SK-N-SH treated with all-trans-retinoic acid at 6 μM for 48 hours (cell line): ENCODE measurements at places on chromosomes 7 and 10.

GRCh38 chr7:79337717-79338116, 115.8 kb downstream of the MAGI2 start:
- no peak for ATAC-seq

DNA sequence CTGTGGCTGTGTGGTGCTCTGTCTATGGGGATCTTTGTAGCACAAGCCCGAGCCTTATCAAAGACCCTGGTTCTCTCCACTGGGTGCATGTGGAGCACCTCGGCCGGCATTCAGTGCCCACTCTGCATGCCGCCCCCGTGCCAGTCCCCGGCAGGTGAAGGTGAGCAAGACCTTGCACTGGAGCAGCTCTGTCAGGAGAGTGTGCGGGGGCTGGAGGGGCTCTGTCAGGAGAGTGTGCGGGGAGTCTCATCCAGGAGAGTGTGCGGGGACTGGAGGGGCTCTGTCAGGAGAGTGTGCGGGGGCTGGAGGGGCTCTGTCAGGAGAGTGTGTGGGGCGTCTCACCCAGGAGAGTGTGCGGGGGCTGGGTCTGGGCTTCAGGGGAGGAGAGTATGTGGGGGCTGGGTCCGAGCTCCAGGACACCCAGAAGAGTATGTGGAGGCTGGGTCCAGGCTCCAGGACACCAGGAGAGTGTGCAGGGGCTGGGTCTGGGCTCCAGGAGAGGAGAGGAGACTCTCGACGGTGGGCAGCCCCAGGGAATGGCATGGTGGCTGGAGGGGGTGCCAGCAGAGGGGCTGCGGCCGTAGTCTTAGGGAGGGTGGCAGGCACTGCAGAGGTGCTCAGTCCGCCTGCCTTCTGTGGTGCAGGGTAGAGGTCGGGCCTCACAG, 40.8 kb downstream of the INPP5A start:
- ATAC-seq, result no peak

DNA sequence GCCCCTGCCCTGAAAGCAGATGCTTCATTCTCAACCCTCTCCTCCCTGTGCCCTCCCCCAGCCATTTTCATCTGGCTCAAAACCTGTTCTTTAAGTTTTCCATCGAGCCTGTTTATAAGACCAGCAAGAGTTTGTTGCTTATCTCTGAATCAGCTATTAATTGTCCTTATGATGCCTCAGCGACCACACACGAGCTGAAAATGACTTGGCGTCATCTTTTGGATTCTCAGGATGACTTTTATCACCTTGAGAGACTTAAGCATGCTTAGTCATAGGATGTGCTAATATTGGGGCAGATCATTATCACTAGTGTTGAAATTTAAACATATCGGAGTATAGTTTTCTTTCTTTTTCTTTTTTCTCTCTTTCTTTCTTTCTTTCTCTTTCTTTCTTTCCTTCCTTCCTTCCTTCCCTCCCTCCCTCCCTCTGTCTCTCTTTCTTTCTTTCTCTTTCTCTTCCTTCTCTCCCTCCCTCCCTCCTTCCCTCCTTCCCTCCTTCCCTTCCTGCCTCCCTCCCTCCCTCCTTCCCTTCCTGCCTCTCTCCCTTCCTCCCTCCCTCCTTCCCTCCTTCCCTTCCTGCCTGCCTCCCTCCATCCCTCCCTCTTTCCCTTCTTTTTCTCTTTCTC, 184.5 kb downstream of the PHTF2 start:
- ATAC-seq, result no peak

DNA sequence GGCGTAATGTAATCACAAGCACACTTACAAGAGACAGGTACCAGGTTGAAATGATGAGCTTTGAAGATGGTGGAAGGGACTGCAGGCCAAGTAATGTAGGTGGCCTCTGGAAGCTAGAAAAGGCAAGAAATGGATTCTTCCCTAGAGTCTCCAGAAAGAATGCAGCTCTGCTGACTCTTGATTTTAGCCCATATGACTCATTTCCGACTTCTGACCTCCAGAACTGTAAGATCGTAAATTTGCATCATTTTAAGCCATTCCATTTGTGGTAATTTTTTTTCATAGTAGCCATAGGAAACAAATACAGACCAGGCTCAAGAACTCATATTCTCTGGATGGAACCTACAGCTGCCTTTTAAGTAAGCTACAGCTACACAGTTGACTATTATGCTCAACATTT, 315.5 kb downstream of the MAGI2 start:
- peak; percentile 53; the same call in 2 of the 3 replicates for ATAC-seq

DNA sequence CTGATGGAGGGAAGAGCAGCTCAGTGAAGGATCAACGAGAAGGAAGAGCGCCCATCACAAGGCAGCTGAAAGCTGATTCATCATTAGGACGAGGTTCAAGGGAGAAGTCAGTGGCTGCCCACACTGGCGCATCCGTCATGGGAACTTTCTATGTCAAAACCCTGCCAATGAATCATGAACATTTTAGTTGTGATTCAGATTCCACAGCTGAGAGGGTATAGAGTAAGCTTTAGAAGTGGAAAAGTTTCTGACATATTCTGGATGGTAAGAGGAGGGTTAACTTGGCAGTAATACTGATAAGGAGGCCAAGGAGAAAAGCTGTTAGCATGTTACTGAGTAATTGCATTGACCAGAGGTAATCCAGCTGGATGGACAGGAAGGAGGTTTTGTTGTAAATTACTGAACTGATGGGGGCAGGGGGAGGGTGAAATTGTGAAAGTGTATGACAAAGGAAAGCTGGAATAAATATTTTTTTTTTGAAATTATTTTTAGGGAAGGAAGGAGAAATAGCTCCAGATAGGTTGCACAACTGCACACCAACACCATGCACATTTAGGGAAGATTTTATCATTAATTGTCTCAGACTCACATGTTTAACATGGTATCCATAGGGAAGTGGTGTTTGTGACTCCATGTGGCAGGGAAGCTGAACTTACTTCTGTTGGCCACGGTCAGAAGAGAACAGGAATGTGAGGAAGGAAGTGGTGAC, 78.3 kb upstream of the NRP1 start:
- peak; percentile 86 for ATAC-seq

GRCh38 chr7:100017300-100017699, 1.9 kb downstream of the ZKSCAN1 start:
- no peak for ATAC-seq
